ENCODE measurements at places on chromosomes 7 and 10.

- DNase-seq = no peak
Measured at GRCh38 chr7:24152356-24152755, 131.6 kb upstream of the NPY start.

DNA sequence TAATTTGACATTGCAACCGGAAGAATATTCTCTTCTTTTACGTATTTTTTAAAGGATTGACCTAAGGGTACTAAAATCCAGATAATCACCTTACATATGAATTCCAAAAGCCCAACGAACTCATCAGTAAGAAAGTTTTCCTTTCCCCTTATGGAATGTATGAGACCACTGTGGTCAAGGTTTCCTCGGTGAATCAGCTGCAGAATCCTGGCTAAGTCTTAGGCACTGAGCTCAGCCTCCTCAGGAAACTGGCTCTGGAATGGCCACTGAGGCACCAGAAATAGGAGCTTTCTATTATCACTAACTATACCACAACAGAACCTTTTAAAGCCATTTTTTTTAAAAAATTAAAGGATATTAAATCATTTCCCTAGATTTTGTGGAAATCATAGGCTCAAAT, 21.0 kb downstream of the SVIL start:
- no peak for DNase-seq

GRCh38 chr10:100009283-100009792, 409 bp downstream of the DNMBP start:
- no peak for DNase-seq

- no peak for DNase-seq
Measured at GRCh38 chr7:78528964-78529363, 730.4 kb downstream of the PHTF2 start.

DNA sequence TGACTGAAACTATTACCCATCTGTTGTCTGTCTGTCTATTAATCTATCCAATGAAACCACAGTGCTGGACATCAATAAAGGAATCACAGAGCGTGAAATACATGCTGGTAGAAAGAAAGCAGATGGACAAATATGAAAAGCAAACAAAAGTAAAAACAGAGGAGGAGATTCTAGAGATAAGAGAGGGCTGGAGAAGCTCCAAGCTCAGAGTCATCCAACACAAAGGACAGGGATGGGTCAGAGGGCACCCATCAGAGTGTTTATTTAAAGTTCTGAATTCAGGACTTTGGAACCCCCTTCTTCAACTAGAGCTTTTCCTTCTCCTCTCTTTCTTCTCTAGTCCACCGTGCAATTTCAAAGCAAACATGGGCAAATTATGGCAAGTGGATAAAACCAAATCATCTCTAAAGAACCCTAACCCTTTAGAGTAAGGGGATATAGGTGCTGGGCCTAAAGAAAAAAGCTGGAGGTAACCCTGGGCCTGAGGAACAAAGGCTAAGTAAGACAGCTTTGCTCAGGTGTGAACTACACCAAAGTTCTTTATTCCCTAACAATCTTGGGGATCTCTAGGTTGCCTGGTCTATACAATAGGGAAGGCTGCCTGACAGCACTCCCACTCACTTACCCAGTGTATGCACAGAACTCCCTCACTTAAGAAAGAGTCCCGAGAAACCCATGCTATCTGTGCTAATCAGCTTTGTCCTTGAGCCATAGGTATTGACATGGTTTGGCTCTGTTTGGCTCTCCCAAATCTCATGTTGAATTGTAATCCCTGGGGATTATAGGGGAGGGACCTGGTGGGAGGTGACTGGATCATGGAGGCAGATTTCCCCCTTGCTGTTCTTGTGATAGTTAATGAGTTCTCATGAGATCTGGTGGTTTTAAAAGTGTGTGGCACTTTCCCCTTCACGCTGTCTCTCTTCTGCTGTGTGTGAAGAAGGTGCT, 97.0 kb downstream of the BAMBI start:
- no peak for DNase-seq

GRCh38 chr10:73576890-73577591, 14.1 kb downstream of the USP54 start:
- DNase-seq = no peak

GRCh38 chr7:39392151-39392550, 174.1 kb upstream of the YAE1 start:
- no peak for DNase-seq

GRCh38 chr7:4665661-4666060, 16.4 kb upstream of the FOXK1 start:
- DNase-seq = peak; percentile 48
